ENCODE measurements at places on chromosomes 7 and 10. TPM values are rescaled to one million over a fixed set of nuclear protein-coding genes. Genes with fewer than 3 reads are reported as not detected.

Gene TMEM229A
- not detected for total RNA-seq

Gene ERV3-1
- 17.1 TPM for total RNA-seq

Gene CALML3
- 799 TPM for total RNA-seq

Gene SNX10
- 3.6 TPM for total RNA-seq

DNA sequence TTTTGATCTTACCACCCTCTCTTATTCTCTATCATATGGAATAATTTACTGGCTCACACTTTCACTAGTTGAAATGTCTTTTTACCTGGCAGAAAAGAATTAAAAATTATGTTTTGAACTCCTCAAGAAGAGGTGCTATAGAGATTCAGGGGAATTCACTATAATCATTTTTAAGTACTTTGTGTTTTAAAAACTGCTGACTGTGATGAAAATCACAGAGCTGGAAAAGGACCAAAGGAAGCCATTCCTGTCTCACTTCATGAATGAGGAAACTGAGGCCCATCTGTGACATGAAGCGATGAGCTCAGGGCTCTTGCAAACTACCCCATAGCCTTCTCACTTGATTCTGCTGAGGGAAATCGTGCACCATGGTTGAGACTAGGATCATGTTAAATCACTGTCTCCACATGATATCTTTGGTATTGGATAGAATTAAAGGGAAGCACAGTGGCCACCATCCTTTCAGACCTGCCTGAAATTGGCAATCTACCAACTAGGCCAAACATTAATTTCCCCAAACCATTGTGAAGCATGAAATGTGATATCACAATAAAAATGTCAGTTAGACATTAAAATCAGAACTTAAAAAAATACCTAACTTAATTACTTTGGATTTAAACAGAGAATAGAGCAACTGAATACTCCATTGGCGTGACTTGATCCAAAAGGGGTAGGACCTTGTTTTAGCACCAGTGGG is 141.0 kb downstream of the FZD1 start:
- H3K4me3 ChIP-seq, result no peak overlapping the region
- DNase-seq, result no peak
- H3K4me1 ChIP-seq, result no peaks in the 10 kb centered on the region
- no peaks in the 10 kb centered on the region for H3K27me3 ChIP-seq

DNA sequence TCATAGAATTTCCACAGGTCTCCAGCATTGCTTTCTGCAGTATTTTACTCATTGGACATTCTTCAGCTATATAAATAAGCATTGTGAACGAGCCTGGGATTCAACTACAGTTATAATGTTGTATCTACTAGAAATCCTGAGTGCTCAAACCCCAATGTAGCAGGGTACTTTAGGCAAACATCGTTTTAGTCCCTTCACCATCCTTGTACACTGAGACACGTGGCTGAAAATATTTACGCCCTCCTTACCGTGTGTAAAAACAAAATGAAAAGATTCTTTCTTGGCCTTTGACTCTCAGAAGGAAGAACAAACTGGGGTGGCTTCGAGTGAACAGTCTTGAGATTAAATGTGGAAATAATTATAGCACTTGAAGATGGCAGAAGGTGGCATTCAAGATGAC is 25.2 kb downstream of the CDK6 start:
- H3K4me3 ChIP-seq, result no peak overlapping the region
- H3K36me3 ChIP-seq, result no peaks in the 10 kb centered on the region
- no peak for DNase-seq
- no peaks in the 10 kb centered on the region for H3K27me3 ChIP-seq
- H3K27ac ChIP-seq, result no peak overlapping the region

GRCh38 chr10:110324805-110325280 is 20.1 kb upstream of the SMNDC1 start:
- no peak overlapping the region for H3K4me3 ChIP-seq
- H3K36me3 ChIP-seq, result no peaks in the 10 kb centered on the region
- H3K27me3 ChIP-seq, result no peaks in the 10 kb centered on the region

- H3K27me3 ChIP-seq, result no peaks in the 10 kb centered on the region
- H3K4me3 ChIP-seq, result peak overlapping the region; percentile 94
- H3K4me1 ChIP-seq, result peaks cover 19% of the 10 kb centered on the region
- no peaks in the 10 kb centered on the region for H3K36me3 ChIP-seq
- no peak for DNase-seq
- H3K27ac ChIP-seq, result peak overlapping the region; percentile 100
Measured at GRCh38 chr7:5425507-5426225, 2.0 kb upstream of the TNRC18 start.

GRCh38 chr7:37659971-37660565 is 23.5 kb upstream of the GPR141 start:
- H3K27ac ChIP-seq, result no peak overlapping the region
- DNase-seq, result no peak
- no peaks in the 10 kb centered on the region for H3K4me1 ChIP-seq
- H3K27me3 ChIP-seq, result no peaks in the 10 kb centered on the region

- DNase-seq, result no peak
- H3K4me3 ChIP-seq, result no peak overlapping the region
- no peaks in the 10 kb centered on the region for H3K27me3 ChIP-seq
- no peaks in the 10 kb centered on the region for H3K36me3 ChIP-seq
- H3K27ac ChIP-seq, result no peak overlapping the region
- H3K4me1 ChIP-seq, result peaks cover 50% of the 10 kb centered on the region
Measured at GRCh38 chr7:38195804-38196595, 18.0 kb downstream of the STARD3NL start.

DNA sequence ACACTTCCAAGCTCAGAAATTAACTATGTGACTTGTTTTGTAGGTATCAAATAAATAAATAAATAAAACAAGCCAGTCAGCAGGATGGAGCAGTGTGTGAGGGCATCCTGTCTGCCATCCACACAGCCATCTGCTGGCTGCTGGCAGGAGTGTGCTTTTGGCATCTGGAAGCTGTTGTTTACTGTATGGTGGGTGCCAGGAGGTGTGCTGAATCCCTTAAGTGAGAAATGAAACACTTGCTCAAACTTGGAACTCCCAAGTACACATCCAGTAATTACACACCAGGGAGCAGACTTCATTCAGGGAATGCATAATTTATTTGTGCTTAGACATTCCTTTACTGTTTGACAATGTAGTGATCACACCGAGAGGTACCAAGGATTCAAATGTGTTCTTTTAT is 16.9 kb upstream of the TAX1BP1 start:
- H3K27ac ChIP-seq, result no peak overlapping the region
- DNase-seq, result no peak
- no peaks in the 10 kb centered on the region for H3K4me1 ChIP-seq
- no peak overlapping the region for H3K4me3 ChIP-seq
- no peaks in the 10 kb centered on the region for H3K27me3 ChIP-seq

DNA sequence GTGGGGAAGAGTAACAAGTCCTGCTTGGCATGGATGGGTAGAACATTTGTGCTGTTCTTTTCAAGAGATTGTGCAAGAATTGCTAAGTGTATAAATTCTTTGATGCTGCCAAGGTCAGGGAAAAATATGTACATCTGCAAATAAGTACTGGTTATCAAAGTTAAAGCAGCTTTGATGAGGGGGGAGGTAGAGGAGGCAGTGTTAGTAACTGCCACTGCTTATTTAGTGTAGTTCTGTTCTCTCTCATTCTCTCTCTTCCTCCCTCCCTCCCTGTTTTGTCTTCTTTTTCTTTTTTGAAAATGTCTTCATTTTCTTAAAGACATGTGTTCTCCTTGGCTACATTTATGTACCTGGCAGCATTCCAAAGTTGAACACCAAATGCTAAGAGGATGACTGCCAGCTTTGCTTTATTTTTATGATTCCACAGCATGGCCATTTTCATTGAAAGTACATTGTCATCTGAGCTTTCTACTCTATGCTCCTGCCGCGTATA is 18.6 kb downstream of the CACNB2 start:
- no peak for DNase-seq
- no peaks in the 10 kb centered on the region for H3K36me3 ChIP-seq
- peaks cover 9% of the 10 kb centered on the region for H3K4me1 ChIP-seq
- H3K27ac ChIP-seq, result peak overlapping the region; percentile 71
- no peak overlapping the region for H3K4me3 ChIP-seq

- H3K27me3 ChIP-seq, result no peaks in the 10 kb centered on the region
- no peaks in the 10 kb centered on the region for H3K36me3 ChIP-seq
- H3K4me3 ChIP-seq, result no peak overlapping the region
- DNase-seq, result no peak
- no peaks in the 10 kb centered on the region for H3K4me1 ChIP-seq
Measured at GRCh38 chr7:3710531-3710930, 409.5 kb downstream of the SDK1 start.

- H3K27me3 ChIP-seq, result no peaks in the 10 kb centered on the region
- peaks cover 14% of the 10 kb centered on the region for H3K4me1 ChIP-seq
- DNase-seq, result no peak
Measured at GRCh38 chr7:1889556-1890181, 219.6 kb downstream of the ELFN1 start.

- DNase-seq, result no peak
- no peaks in the 10 kb centered on the region for H3K27me3 ChIP-seq
- no peaks in the 10 kb centered on the region for H3K4me1 ChIP-seq
- H3K4me3 ChIP-seq, result no peak overlapping the region
- no peaks in the 10 kb centered on the region for H3K36me3 ChIP-seq
- peak overlapping the region; percentile 22 for H3K27ac ChIP-seq
Measured at GRCh38 chr7:27046854-27047549, 48.8 kb downstream of the HOXA1 start.

- H3K27ac ChIP-seq, result no peak overlapping the region
- H3K36me3 ChIP-seq, result no peaks in the 10 kb centered on the region
- H3K4me1 ChIP-seq, result no peaks in the 10 kb centered on the region
- DNase-seq, result no peak
Measured at GRCh38 chr7:22363756-22364422, 6.9 kb upstream of the RAPGEF5 start.

DNA sequence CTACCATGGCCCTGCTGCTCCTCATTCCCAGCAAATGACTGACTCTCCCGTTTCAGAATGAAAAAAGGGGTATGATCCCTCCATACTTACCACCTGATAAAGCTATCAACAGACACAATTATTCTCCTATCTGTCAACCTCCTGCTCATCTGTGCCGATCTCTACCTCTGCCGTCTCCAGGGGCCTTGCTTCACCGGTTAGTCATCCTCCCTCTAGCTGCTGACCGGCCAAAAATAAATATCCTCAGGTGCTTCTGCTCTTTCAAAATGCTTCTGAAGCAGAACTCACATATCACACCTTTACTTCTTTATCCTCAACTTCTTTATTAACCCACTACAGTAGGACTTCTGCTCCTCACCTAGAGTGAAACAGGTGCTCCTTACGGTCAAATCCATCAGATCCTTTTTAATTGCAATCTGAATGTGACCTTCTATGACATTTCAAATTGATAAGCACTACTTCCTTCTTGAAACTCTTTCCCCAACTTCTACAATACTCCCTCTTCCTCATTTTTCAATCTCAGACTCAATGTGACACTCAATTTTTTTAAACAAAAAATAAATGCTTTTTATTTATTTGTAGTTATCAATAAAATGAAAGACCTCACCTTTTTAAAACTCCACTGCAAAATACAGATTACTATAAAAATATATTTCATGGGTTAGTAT is 63.2 kb downstream of the LMBR1 start:
- H3K27me3 ChIP-seq, result no peaks in the 10 kb centered on the region
- DNase-seq, result no peak
- no peaks in the 10 kb centered on the region for H3K4me1 ChIP-seq

DNA sequence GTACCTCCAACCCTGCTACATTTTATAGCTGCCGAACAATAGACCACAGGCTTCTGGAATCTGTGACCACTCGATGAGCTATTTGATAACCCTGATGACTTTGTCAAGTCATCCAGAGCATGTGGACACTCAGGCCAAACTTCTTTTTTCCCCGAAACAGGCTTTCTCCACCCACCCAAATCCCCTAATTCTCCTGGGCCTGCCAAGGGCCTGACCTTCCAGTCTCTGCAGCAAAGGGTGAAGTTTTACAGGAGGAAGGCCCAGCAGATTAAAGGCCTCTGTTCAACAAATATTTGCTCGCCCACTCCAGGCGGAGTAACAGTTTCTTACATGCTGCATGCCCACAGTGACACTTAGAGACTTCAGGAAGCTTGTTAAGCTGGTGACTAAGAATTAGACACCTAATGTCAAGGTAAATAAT is 2.0 kb downstream of the JCAD start:
- no peaks in the 10 kb centered on the region for H3K27me3 ChIP-seq
- peak overlapping the region; percentile 79 for H3K4me3 ChIP-seq
- H3K36me3 ChIP-seq, result no peaks in the 10 kb centered on the region
- peaks cover 6% of the 10 kb centered on the region for H3K4me1 ChIP-seq

DNA sequence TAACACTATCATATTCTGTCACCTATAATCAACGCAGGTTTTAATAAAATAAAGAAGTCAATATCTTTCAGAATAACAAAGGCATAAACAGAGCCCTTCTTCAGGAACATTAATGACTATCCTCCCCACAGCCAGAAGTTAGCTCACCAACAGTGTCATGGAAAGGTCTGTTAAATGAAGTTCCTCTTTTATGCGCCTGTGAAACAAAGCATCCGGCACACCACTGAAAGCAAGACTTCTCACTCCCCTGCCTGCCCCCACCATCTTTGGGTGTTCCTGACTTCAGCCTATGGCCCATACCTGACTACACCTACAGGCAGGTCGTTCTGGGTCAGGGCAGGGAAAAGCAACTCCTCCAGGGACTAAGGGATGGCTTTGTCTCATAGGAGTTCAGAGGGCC is 205.4 kb downstream of the FANK1 start:
- no peak for DNase-seq
- no peak overlapping the region for H3K27ac ChIP-seq
- H3K27me3 ChIP-seq, result no peaks in the 10 kb centered on the region
- H3K4me3 ChIP-seq, result no peak overlapping the region
- H3K4me1 ChIP-seq, result no peaks in the 10 kb centered on the region
- no peaks in the 10 kb centered on the region for H3K36me3 ChIP-seq

- DNase-seq, result no peak
- peak overlapping the region; percentile 68 for H3K27ac ChIP-seq
- peaks cover 26% of the 10 kb centered on the region for H3K4me1 ChIP-seq
- no peak overlapping the region for H3K4me3 ChIP-seq
Measured at GRCh38 chr10:4285121-4285520, 500.1 kb upstream of the KLF6 start.

GRCh38 chr10:6089334-6090219 is 743 bp downstream of the RBM17 start:
- no peaks in the 10 kb centered on the region for H3K27me3 ChIP-seq
- no peaks in the 10 kb centered on the region for H3K36me3 ChIP-seq
- H3K4me1 ChIP-seq, result peaks cover 60% of the 10 kb centered on the region
- peak overlapping the region; percentile 85 for H3K27ac ChIP-seq
- no peak for DNase-seq

DNA sequence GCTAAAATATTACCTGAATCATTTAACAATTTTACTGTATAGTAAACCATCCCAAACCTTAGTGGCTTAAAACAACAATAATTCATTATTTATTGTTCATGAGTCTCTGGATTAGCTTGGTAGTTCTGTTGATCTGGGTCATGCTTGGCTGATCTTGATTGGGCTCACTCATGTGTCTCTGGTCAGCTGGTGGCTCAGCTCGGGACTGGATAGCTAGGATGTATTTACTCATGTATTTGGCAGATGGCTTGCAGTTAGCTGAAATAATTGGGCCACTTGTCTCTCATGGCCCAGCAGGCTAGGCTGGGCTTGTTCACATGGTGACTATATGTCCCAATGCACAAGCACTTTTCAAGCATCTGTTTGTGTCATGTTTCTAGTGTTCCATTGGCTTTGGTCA is 262.8 kb downstream of the BBS9 start:
- no peaks in the 10 kb centered on the region for H3K4me1 ChIP-seq
- no peak overlapping the region for H3K4me3 ChIP-seq
- DNase-seq, result no peak
- H3K27me3 ChIP-seq, result no peaks in the 10 kb centered on the region
- no peak overlapping the region for H3K27ac ChIP-seq
